ENCODE measurements at places on chromosomes 3 and 15.

- no peak for DNase-seq
These were observed 8.4 kb downstream of the SEMA5B start for GRCh38 chr3:123019161-123019560.

- no peak for DNase-seq
These were observed 55.2 kb downstream of the PCSK6 start for GRCh38 chr15:101434032-101434920.

DNA sequence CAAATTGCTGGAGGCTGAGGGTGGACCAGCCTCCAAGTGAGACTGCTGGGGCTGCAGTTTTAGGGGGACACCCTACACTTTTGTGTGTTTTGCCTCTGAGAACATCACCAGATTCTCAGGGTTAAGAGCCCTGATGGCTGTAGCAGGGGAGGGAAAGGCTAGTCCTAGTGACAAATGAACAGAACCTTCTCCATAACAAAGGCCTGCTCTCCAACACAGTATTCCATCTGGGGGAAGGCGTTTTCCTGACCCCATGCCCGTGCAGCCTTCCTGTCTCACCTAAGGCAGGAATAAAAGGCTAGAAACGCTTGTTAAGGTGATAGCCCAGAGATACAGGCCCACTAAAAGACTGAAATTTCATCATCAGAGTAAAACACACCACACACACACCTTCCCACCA, 50.2 kb upstream of the NSMCE3 start:
- no peak for DNase-seq

- no peak for DNase-seq
These were observed 119.0 kb upstream of the SATB1 start for GRCh38 chr3:18544146-18544545.

DNA sequence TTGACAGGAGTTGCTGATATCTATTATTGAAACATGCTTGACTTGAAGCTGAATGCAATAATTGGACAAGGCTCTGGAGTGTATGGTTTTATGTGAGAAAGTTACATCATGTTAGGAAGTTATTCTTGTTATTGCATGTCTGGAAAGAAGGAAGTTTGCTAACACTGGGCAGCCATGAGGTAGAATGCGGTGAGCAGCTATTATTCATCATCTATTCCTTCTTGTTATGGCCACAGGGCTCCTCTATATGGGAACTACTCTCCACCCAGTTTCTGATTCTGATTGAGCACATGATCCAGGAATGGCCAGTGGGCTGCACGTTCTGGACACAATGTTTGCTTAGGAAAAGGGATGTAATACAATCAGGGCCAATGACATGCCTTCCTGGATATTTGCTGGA, 37.8 kb upstream of the SCN5A start:
- DNase-seq = no peak

DNA sequence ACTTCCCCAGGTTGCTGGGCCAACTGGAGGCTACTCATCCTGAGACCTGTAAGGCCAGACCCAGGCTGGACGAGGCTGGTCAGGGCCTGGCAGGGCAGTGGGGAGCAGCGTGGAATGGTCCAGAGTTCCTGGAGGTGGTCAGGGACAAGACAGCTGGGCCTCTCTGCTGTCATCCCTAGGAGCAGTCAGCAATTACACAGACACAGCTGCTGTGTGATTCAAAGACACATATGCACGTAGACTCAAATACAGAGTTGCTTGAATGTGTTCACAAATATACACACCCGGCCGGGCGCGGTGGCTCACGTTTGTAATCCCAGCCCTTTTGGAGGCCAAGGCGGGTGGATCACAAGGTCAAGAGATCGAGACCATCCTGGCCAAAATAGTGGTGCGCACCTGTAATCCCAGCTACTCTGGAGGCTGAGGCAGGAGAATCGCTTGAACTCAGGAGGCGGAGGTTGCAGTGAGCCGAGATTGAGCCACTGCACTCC, 1.5 kb upstream of the CD276 start:
- no peak for DNase-seq

DNA sequence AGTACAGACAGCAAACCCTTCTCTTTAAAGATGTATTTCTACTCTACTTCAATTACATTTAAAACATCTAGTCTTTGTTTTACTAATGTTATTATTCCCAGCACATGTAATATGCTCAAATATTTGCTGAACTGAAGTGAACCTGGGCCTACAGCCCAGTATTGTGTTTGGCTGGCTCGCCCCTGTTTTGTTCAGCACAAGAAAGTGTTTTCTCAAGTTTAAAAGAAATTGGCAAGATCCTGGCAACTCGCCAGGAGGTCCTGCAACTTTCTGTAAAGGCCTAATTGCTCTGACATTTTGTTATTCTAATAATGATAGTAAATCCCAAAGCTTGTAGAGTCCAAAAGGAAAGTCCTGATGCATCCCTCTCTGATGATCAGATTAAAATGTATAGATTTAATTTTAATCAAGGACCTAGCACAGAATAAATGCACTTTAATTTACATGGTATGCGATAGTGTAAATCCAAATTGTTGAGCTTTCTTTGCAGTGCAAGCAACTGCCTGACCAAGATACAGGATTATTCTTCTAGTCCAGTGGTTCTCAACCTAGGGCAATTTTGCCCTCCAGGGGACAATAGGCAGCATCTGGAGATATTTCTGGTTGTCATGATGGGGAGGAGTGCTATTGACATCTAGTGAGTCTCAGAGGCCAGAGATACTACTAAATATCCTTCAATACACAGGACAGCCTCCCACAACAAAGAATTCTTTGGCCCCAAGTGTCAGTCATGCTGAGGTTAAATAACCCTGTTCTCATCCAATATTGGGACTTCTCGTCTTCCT, 35.7 kb upstream of the TMOD3 start:
- DNase-seq = no peak

GRCh38 chr3:49901366-49902339, 2.0 kb downstream of the MST1R start:
- DNase-seq = no peak

DNA sequence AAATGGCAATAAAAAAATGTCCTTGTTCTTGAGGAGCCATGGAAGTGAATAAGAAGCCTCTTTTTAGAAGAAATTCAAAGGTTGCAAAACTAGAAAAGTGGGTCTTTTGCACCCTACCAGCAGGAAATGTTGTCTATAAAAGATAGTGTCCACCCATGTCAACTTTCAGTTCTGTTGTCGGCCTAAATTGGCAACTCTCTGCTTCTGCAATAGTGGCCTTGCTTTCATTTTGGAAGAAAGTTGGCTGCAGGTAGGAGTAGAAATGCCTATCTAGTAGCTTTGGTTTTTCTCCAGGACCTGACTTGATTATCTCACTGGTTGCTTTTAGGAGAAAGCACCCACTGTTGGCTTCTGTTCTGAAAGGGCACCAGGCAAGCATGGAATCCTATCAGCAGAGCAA, 85.4 kb downstream of the TMEM108 start:
- DNase-seq = no peak

DNA sequence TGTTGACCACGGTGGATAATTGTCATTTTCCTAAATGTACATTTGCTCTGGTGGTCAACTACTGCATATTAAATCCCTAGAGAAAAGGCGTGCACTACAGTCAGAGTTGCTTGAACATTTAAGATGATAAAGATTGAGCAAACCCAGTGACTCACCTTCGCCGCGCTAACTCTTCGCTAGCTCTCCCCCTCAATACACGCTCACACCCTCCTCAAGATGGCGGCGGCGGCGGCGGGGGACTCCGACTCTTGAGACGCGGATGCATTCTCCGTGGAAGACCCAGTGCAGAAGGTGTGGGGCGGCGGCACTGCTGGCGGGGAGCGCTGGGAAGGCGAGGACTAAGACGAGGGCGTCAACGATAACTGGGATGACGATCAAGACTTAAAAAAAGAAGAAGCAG, 79.8 kb upstream of the PFN2 start:
- no peak for DNase-seq

DNA sequence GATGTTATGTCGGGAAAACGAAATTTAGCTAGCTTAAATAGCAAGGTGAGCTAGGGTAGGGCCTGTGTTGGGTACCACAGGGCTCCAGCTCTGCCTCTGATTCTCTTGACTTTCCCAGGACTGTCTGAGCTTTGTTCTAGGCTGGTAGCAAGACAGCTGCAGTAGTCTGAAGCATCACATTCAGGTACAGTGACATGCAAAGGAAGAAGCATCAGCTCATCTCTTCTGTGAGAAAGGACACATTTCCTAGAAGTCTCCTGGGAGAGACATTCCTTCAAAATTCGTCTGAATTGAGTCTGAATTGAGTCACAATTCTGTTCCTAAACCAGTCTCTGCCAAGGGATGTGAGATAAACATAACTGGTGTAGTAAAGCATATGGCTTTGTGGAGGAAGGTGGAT, 8.5 kb upstream of the UBXN7 start:
- DNase-seq = no peak

GRCh38 chr15:45523166-45523460, 558 bp upstream of the SLC30A4 start:
- no peak for DNase-seq

- peak; percentile 55 for DNase-seq
These were observed 676 bp downstream of the TCF12 start for GRCh38 chr15:56919031-56919608.

GRCh38 chr3:117719316-117719926, 1009.8 kb downstream of the TUSC7 start:
- no peak for DNase-seq

DNA sequence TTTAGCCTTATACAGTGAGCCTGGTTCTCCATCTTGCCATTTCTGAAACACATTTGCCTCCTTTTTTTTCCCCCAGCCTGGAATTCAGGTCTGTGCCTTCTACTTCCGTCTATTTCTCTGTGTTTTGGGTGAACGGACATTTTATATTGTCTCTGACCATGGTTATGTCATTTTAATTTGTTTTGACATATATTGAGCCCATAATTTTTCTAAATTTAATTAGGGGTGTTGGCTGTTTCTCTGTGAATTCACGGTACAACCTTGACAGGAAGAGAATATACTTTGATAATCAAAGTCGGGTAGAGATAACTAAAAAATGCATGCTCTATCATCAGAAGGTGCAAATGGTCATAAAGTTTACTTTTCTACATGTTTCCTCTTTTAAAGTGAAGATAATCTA, 361.4 kb downstream of the VGLL3 start:
- no peak for DNase-seq

- DNase-seq = no peak
These were observed 7.2 kb downstream of the LIPC start for GRCh38 chr15:58438956-58439355.

GRCh38 chr15:35566991-35567390, 21.0 kb upstream of the DPH6 start:
- DNase-seq = no peak

DNA sequence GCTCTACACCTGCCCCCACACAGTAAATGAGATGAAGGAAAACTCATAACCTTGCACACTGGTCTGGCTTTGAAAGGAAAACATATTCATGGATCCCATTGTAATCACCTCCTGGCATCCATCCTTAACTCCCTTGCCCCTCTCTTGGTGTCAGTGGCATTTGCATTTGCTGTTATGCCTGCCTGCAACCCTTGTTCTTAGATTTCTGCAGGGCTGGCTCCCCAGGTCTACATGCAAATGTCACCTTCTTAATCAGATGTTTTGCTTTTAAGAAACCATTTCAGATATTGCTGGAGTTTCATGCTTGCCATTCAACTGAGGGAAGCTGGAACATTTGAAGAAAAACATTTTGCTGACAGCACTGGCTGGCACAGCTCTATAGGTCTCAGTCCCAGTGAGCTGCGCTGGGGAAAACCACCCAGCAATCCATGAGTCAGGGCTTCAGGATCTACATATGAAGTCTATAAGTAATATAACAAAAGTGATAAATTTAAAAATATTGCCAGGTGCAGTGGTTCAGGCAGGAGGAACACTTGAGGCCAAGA, 19.1 kb downstream of the LRRC2 start:
- no peak for DNase-seq

DNA sequence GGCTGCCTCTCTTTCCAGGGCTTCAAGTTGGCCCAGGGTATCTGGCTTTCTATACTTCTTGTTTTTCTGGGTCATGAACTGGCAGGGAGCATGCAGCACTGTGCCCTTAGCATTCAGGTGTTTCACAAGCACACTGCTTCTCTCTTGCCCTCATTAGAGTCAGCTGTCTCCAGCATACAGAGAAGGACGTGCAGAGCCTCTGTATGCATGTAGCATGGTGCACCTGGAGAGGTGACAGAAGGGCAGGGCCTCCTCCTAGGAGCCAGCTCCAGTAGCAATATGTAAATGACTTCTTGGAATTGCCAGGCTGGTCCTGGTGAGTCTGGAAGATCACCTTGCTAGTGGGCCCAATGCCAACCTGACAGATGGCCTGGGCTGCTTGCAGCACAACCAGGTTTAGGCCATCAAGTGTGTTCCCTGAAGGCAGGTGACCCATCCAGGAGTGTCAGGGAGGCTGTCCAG, 44.8 kb upstream of the ATP2C1 start:
- DNase-seq = no peak

GRCh38 chr3:14231998-14232501, 53.4 kb downstream of the LSM3 start:
- DNase-seq = no peak

- no peak for DNase-seq
These were observed 550 bp downstream of the CCDC9B start for GRCh38 chr15:40340038-40340739.

DNA sequence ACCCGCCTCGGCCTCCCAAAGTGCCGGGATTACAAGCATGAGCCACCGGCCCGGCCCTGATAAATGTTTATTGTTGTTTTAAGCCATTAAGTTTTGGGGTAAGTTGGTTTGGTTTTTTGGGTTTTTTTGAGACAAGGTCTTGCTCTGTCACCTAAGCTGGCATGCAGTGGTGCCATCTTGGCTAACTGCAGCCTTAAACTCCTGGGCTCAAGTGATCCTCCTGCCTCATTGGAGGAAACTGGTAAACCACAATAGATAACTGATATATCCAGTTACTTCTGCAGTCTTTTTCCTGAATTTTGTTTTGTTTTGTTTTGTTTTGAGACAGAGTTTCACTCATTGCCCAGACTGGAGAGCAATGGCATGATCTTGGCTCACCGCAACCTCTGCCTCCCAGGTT, 4.2 kb downstream of the SLC25A20 start:
- no peak for DNase-seq

DNA sequence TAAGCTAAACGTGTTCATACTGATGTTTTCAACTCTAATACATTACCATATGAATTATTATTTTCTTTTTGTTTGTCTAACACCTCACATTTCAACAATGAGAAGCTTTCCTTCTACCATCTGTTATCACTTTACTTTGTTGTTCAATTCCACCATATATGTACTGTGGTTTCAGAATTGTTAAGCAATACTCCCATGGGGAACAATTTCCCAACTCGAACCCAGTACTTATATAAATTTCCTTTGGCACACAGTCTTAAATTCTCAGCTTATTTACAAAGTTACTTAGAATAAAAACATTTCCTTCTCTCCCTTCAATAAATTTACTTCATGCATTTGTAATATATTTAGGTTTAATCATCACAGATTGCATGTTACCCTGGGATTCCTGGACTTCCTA, 1764.4 kb downstream of the OTOL1 start:
- no peak for DNase-seq

DNA sequence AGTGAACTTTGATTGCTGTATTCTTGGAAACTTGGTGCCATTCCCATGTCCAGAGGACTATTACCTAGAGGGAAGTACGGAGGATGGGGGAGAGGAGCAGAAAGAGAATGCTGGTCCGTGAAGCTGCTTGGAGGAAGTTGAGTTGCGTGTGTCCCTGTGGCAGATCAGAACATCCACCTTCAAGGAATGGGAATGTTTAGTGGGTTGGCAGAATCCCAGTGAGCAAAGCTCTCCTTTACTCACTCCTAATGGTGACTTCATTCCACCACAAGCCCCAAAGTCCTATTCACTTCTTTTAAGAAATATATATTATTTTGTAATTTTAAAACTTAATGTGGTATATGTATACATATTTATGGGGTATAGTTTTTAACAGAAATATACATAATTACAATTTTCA, 247.8 kb upstream of the FEZF2 start:
- DNase-seq = no peak
